ENCODE measurements at places on chromosomes 7 and 10.

DNA sequence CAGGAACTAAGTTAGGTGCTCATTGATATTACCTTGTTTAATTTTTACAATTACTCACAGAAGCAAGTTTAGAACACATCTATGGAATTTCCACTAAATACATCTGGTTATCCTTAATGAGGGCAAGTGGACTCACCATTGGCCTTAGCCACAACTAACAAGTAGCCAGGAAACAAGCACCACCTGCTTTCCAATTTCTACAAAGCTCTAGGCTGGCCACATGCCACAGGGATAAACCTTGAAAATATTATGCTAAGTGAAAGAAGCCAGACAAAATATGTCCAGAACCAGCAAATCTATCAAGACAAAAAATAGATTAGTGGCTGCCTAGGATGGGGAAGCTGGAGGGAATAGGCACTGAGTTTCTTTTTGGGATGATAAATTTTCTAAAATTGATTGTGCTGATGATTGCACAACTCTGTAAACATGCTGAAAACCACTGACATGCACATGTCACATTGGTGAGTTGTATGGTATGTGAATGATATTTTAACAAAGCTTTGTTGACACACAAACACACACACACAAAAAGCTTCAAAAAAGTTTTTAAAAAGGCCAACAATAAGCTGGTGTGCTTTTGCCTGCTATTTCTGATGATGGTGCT, 179.4 kb downstream of the CPEB3 start:
- DNase-seq = no peak

GRCh38 chr7:30987936-30988335, 24.2 kb downstream of the GHRHR start:
- no peak for DNase-seq

DNA sequence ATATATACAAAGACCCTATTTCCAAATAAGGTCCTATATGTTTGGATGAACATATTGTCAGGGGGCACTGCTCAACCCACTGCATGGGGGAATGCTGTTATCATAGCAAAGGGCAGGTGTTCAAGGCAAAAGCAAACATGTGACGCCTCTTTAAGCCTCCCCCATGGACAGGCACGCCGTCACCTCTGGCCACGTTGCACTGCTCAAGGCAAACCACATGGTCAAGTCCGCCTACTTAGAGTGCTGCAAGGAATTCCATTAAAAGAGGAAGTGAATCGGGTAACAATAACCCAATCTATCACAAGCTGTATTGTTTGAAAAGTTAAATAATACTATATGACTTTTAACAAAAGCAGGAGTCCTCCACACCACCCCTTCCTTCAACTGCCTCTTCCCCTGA, 8.8 kb upstream of the CALD1 start:
- no peak for DNase-seq

DNA sequence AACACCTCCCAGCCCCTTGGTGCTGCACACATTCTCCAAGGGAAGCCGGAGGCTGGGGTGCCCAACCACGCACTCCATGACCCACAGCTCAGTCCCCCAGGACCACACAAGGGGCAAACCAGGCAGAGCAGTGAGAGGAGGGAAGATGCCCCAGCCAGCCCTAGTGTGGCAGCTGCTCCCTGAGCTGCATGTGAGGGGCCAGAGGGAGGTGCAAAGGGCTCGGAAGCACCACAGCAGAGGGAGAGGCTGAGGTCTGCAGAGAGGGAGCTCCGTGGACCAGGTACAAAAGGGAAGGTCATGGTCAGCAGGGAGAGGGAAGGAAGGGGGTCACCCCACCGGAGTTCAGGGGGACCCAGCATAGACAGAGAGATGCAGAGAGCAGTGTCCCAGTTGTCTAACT, 1.5 kb upstream of the CALML5 start:
- DNase-seq = no peak

GRCh38 chr7:38461887-38462286, 169.3 kb downstream of the AMPH start:
- no peak for DNase-seq

GRCh38 chr7:37068038-37068437, 343.7 kb upstream of the AOAH start:
- no peak for DNase-seq

DNA sequence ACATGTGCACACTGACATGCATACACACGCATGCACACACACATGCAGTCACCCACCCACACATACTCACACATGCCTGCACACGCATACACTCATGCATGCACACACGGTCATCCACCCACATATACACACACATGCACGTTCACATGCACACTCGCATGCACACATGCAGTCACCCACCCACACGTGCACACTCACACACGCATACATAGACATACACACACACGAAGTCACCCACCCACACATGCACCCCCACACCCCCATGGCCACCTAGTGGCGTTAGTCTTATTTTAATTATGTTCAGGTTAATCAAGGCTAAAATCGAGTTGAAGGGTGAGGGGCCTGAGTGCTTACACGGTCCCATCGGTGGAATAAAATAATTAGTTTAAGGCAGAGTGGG, 96.8 kb downstream of the DNAJB6 start:
- DNase-seq = no peak
